Astrocyte of the spinal cord (primary cell): ENCODE measurements at places on chromosomes 13 and 19.

GRCh38 chr13:66506051-66506777, 723.9 kb downstream of the PCDH9 start:
- DNase-seq, result no peak

DNA sequence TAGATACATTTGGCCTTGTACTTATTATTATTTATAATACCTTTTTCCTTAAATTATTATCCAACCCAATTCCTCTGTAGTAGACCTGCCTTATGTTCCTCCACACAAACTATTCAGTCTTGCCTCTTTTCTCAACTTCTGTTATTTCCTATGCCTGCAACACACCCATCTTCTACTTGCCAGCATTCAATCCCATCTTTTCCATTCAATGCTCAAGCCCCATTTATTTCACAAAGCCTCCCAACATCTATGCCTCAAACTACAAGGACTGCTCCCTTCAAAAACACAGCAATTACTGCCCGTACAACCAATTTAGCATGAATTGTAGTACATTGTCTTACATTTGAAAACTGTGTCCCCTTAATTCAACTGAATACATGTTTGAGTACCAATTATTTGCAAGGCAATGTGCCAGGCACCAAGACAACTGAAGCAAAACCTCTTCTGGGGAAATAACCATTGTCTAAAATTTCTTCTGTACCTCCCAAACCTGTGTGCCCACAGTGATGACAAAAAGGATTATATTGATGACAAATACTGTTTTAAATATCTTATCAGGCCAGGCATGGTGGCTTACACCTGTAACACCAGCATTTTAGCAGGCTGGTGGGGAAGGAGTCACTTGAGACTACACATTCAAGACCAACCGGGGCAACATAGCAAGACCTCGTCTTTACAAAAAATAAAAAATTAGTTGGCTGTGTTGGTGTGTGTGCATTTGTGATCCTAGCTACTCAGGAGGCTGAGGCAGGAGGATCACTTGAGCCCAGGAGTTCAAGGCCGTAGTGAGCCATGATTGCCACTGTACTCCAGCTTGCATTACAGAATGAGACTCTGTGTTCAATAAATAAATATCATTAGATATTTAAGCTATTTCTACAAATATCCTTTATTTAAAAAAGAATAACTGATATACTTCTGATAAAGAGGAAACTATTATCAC, 35.1 kb downstream of the ELF1 start:
- DNase-seq, result no peak

DNA sequence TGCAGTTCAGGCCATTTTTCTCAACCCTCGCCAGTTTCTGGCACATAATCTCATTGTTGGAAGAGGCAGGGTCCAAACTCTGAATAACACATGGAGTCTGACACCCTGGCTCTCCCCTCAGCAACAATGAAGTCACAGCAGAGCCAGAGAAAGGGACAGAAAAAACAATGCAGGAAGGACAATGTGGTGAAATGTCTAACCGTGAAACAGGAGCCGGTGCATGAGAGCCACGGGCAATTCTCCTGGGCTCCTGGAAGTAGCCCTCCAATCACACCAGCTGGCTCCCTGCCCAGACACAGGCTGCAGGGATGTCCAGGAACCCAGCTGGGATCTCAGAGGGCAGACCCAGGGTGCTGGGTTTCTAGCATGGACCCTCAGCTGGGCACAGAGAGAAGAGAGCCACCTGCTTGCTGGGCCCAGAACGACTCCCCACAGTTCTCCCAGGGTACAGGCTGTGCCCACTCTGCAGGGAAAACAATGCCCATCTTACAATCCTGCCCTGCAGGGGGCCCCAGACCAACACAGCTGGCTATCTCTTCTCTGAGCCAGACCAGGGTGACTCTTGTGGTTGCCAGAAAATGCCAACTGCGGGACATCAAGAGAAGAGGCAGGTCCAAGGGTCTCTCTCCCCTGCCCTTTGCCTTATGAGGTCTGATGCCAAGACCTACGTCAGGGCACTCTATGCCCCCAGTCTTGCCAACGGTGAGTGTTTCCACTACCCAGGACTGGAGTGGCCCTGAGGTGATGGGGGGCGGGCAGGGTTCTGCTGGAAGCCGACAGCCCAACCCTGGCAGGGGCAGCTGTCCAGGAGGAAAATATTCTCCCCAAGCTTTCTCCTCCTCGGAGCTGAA, 64.5 kb downstream of the CEBPG start:
- DNase-seq, result peak; percentile 26

GRCh38 chr19:42433503-42434260, 6.5 kb upstream of the LIPE start:
- DNase-seq, result peak; percentile 16

DNA sequence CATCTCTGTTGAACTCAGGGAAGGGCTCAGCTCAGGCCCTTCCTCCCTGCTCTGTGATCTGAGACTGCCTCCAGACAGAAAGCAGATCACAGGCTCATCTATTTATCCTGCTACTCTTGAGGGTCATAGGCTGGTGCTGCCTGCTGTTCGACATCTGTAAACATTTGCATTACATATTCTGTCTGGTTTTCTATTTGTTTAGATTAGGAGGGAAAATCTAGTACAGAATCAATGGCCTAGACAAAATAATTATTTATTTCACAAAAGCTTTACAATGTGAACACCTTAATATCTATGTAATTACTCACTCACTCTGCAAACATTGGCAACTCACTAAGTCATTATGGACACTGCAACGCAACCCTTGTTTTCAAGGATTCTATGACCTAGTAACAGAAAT, 43.0 kb downstream of the CEP89 start:
- DNase-seq, result peak; percentile 16

DNA sequence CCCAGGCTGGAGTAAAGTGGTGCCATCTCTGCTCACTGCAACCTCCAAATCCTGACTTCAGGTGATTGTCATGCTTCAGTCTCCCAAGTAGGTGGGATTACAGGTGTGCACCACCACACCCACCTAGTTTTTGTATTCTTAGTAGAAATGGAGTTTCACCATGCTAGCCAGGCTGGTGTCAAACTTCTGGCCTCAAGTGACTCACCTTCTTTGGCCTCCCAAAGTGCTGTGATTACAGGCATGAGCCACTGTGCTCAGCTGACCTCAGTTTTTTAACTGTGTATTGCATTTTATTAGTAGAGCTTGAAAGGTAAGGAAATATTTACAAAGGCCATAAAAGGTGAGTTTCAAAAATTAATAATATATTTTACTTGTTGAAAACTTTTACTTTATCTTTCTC, 2.3 kb downstream of the ZNF726 start:
- DNase-seq, result no peak

- peak; percentile 77 for DNase-seq
These were observed at the start of gene ZNF587B for GRCh38 chr19:57830071-57830602. Gene ZNF587B, plus strand, starts transcription at chr19:57830299. Its CDS starts 230 bp downstream, at chr19:57830529.

DNA sequence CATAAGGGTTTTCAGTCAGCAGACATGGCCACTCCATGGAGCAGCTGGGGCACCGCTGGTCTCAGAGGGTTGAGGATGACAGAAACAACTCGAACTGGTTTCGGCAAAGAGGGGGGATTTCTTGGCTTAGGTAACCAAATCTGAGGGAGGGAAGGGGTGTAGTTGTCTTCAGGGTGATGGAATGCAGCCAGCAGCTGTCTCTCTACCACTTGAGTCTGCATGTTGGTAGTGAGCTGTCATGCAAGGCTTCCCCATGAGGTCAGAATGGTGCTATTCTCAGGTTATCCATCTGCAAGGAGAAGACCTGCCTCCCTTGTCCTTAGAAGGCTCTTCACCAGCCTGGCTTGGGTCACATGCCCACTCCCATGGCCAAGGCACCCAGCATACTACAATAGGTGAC, 55.6 kb upstream of the PEG3 start:
- DNase-seq, result no peak

GRCh38 chr19:33661336-33661735, 39.6 kb downstream of the CHST8 start:
- no peak for DNase-seq

- peak; percentile 39 for DNase-seq
These were observed 50.9 kb upstream of the TPM4 start for GRCh38 chr19:16025108-16026101.

DNA sequence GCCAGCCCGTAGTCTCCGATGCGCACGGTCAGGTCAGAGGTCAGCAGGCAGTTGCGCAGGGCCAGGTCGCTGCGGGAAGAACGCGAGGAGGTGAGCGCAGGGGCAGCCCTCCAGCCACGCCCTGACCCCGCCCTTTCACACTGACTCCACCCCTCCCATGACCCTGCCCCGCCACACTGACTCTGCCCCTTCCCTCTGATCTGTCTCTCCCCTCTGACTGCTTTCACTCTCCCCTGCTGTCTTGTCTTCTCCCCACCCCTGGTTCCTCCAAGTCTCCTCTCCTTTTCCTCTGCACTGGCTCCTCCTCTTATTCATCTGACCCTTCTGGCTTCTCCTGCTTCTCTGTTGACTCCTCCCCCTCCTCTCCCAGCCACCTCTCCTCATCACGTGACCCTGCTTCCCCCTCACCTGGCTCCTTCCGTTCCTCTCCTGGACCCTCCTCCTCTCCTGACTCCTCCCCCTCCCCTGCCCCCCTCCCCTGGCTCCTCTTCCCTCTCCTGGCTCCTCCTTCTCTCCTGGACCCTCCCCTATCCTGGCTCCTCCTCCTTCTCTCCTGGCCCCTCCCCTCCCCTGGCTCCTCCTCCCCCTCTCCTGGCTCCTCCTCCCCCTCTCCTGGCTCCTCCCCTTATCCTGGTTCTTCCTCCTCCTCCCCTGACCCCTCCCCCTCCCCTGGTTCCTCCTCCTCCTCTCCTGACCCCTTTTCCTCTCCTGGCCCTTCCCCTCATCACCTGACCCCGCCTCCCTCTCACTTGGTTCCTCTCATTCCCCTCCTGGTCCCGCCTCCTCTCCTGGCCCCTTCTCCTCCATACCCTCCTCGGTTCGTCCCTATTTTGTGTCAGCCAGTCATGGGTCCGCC, 9.9 kb downstream of the LMTK3 start:
- DNase-seq, result no peak

DNA sequence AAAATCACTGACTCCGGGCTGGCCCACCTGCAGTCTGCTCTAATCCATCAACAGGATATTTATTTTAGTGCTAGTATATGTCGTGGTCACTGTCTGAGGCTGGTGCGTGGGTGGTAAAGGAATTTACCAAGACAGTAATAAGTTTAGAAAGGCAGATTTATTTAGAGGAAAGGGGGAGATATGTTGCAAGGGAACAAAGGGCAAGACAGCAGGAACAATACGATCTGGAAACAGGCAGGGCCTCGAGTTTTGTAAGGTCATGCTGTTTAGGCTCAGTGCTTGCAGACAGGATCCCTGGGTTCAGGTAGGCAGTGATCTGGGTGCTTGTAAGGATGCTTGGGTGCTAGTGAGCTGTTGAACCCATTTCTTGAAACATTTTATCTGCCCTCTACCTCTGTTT, 748.2 kb upstream of the SLITRK5 start:
- no peak for DNase-seq

- no peak for DNase-seq
These were observed 90.2 kb downstream of the GPC6 start for GRCh38 chr13:93316841-93317240.

DNA sequence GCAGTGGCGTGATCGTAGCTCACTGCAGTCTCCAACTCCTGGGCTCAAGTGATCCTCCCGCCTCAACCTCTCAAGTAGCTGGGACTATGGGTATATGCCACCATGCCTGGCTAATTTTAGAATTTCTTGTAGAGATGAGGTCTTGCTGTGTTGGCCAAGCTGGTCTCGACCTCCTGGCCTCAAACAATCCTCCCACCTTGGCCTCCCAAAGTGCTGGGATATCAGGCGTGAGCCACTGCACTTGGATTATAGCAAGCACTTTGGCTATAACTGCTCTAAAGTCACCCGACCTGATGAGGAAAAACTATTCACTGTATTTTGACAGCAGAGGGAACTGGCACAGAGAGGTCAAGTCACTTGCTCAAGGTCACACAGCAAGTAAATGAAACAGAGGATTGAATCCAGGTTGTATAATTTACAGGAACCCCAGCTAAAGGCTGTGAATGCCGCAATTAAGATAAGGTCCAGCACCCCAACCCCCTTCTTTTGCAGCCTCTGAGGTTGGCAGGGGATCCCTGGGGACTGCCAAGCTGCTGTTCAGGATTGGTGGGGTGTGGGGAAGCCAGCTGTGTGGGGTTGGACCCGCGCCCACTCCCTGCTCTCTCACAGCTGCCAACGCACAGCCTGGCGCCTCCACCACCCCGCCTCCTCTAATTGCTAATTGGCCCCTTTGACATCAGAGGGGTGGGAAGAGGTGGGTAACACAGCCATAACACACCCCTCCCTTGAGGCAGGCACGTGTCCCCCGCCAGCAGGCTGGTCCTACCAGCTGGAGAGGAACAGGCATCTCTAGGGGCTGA, 6.0 kb downstream of the TMIGD2 start:
- no peak for DNase-seq

DNA sequence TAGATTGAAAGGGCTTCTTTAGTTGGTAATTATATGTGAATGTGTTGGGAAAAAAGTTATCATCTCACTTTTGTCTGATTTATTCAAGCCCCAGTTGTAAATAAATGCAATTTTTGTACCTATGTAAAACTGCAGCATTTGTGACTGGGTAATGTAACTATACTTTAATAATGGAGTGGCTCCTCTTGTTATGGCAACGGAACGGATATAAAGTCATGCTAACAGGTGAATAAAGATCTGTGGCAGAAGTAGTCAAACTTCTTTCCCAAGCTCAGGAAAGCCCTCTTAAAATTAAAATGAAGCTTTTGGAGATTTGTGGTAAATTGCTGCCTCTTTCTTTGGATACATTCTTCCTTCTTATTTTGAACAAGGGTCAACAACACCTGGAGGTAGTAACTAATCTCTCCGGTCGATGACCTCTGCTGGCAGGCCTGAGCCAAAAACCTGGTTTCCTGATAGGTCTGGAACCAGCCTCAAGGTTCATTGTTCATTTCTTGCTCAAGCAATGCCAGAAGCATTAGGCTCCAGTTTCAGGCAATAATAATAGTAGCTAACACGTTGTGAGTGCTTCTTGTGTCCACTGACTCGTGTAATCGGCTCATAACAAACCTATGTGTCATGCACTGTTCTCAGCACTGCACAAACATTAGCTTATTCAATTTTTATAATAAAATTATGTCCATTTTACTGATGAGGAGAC, 313.4 kb upstream of the DACH1 start:
- peak; percentile 71 for DNase-seq

- no peak for DNase-seq
These were observed 89.0 kb downstream of the TEX29 start for GRCh38 chr13:111409413-111409812.

- no peak for DNase-seq
These were observed 24.8 kb downstream of the WBP4 start for GRCh38 chr13:41085961-41086585.

DNA sequence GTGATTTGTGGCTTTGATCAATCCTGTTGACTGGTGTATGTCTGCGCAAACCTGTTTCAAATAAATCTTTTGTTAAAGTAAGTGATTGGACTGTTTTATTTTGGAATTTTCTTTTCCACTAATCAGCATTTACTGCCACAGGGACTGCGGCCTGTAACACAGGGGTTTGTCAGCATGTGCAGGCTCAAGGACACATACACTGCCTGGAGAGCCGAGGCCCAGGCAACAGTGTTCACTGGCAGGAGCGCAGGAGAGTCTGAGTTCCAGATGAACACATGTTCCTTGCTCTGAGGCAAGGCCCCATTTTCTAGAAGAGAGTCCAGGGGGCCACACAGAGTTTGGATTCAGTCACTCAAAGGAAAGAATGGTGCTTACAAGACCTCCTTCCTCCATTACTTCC, 26.0 kb downstream of the SHISA2 start:
- no peak for DNase-seq

- DNase-seq, result no peak
These were observed 383.1 kb downstream of the FGF14 start for GRCh38 chr13:102018716-102019115.

GRCh38 chr13:21616880-21617279, 12.9 kb upstream of the MICU2 start:
- no peak for DNase-seq
